Hematopoietic multipotent progenitor cell treated with erythropoietin and hydrocortisone succinate and interleukin-3 and kit ligand, for 17 days (in vitro differentiated cells): ENCODE measurements at places on chromosomes 4 and X.

GRCh38 chrX:39855748-39856129 is 242.0 kb downstream of the BCOR start:
- DNase-seq, result no peak

DNA sequence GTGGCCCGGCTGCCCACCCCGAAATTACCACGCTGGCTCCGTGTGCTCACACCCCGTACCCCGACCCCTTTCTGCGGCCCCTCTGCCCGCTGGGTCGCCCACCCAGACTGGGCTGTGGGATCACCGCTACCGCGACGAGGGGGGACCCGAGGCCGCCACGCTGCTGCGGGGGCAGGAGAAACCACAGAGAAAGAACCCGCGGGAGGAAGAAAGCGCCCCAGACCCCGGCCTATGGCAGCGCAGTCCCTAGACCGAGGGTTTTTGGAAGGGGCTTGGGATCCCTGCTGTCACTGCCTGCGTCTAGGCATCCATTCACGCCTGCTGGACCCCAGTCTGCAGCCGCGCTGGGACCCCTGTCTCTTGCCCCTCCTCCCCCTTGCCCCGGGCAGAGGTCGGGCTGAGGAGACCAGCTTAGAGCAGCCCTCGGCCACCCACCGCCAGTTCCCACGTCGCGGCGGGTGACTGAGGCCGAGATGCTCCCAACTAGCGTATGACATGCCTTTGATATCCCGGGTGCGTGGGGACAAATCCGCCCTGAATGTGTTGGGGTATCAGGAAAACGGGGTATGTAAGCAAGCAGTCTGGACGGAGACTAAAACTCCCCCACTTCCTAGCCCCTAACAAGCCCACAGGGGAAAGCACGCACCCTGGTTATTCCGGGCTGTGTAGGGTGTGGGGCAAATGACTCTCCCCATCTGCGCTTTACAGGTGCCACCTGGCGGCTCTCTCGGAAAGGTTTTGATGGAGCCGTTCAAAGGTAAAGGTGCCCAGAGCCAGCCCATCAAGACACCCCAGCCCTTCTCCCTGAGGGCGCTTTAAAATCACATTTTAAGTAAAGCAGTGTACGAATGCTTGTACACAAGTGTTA is 862 bp upstream of the INPP4B start:
- no peak for DNase-seq

DNA sequence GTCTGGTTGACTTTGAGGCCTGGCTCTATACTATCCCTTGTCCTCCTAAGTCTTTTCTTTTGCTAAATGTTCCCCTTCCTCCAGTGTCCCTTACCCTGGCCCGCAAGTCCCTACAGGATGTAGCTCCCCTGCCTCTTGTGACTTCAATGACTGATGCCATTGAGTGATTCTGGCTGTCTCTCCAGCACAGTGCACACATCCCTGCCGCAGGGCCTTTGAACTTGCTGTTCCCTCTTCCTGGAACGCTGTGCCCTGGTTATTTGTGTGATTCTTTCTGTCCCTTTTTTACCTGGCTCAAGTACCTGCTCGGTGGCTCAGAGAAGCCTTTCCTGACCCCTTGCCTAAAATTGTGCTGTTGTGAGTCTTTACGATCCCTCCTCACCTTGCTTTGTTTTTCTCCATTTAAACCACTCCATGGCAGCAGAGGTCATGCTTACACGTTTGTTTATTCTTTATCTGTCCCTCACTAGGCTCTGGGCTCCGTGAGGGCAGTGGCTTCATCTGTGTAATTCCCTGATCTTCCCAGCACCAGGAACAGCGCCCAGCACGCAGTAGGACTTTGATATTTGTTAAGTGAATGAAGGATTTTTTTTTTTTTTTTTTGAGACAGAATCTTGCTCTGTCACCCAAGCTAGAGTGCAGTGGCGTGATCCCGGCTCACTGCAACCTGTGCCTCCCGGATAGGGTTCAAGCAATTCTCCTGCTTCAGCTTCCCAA is 17.6 kb downstream of the MSX1 start:
- no peak for DNase-seq

DNA sequence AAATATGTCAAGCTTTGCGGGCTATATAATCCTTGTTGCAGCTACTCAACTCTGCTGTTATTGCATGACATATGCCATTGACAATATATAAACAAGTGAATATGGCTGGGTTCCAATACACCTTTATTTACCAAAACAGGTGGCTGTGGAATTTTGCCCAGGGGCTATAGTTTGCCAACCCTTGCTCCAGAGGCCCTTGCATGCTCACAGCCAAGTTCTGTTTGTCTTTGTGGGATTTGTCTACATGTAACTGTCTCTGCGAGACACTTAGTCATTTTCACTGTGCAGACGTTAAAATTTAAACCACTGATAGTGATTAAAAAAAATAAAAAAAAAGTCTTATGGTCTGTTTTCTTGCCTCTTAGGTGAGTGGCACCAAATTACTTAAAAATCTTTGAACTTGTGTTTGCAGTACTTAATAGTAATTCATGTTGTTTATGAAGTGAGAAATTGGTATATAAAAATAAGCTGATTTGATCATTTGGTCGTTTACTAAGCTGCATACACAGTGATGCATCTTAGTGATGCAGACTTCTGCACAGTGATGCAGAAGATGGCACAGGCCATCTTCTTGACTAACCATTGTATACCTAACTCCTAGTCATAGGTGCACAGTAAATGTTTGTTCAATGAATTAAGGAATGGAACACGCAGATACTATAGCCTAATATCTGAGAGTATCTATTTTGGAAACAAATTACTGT is 170.9 kb downstream of the FRMPD4 start:
- DNase-seq, result no peak

DNA sequence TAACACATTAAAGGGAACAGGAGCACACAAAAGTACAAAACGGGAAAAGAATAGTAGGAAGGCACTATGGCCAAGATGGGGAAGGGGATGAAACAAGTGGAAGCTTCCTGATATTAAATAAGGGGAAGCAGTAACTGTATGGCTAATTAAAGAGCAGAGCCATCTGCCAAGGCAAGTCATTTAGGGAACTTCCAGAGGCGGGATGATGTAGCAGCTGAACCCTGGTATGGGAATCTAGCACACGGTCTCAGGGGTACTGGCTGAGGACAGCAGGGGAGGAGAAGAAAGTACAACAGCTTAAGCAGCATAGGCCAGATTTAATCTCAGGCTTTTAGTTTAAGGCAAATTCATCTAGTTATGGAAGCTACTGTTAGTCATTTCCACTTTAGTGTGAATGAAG is 59.1 kb downstream of the IGFBP7 start:
- DNase-seq, result no peak

DNA sequence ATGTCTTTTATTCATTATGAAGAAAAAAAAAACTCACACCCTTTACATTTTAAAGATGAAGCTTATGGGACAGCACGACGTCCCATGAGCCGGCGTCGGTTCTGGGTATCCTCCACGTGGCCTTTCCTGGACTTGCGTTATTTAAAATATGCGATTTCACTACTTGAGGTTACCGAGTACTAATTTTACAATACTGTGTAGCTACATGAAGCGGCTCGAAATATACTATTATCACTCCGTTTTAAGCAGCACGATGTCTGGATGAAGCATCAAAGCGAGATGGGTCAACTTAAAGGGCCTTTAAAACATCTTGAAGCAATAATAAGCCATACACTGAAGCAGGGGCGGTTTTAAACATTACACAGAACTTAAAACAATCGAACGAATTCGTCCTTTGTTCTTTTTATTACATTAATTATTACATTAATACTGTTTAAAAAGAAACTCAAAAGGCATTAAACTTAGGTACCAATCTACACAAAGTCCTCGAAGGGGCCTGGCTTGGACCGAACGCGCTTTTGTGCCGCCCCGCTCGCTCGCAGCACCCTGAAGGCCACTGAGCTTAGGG is 1.4 kb upstream of the KLF3 start:
- peak; percentile 69 for DNase-seq

DNA sequence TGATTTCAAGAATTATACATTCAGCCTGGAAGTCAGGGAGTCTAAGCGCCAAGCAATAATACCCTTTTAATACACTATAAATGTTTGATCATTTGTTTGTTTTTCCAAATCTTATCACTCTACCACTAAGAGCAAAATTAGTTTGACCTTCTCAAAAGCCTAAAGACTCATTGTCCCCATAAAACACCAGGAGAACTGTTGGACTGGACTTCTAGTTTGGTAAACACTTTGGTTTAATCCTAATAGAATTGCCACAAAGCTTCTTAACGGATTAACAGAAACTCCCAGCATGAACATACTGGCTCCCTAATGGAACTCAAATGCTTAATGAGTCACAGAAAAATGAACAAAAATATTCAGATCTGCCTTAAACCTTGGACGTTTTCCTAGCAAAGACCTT is 34.9 kb downstream of the SYTL5 start:
- no peak for DNase-seq

DNA sequence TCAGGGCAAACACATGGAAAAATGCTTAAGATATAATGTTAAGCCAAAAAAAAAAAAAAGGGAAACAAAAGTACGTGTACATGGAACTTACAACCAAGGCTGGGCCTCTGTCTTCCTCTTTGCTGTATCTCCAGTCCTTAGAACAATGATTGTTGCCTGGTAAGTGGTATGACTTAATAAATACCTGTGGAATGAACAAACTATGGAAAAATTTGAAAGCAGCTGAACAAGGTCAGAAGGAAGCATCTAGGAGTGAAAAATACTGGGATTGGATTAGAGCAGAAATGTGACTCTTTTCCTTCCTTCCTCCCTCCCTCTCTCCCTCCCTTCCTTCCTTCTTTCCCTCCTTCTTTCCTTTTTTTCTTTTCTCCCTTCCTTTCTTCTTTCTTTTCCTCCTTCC is 54.2 kb upstream of the SMIM10 start:
- no peak for DNase-seq

DNA sequence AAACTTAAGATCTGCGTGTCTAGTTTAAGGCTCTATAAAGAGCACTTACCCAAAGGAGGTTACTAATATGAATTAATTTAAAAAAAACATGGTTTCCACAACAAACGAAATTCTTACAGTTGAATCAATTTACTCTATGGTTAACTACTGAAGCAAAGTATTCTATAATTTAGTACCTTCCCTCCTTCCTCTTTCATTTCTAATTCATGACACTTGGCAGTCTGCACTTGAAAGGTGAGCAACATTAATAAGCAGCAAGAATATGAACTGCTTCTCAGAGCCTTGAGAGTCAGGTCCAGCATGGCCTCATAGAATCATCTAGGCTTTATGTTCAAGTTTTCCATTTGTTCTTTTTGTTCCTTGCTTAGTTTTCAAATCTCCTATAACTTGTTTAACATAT is 42.7 kb downstream of the TAPT1 start:
- no peak for DNase-seq

DNA sequence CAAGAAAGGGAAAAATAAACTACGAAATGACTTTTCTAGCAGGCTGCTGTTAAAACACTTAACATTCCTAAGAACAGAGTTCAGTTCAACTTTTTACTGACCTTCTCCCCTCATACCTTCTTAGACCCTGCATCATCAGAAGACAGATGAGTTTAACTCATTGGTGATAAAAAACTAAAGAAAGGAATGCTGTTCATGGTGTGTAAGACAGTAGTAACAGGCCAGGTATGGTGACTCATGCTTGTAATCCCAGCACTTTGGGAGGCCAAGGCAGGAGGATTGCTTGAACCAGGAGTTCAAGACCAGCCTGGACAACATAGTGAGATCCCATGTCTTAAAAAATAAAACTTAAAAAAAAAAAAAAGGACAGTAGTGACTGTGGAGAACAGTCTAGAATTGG is 16.2 kb downstream of the RBM47 start:
- no peak for DNase-seq

DNA sequence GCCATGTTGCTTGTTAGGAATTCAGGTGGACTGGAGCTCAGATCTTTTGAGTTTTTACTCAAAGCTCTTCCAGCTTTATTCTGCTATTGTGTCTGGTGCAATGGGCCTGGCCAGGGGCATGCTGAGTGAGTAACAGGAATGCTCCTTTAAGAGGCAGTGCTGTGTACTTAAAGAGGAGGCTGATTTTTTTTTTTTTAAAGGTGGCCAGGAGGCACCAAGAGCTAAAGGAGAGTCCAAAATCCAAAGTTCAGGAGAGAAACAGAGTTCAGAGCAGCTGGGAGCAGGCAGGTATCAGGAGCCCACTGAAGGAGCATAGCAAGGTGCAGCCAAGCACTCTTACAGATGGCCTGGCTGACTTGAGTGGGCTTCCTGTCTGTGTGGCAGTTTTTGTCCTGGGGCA is 178.7 kb downstream of the FMR1NB start:
- no peak for DNase-seq

GRCh38 chr4:4631150-4631549 is 89.3 kb upstream of the STX18 start:
- DNase-seq, result no peak

DNA sequence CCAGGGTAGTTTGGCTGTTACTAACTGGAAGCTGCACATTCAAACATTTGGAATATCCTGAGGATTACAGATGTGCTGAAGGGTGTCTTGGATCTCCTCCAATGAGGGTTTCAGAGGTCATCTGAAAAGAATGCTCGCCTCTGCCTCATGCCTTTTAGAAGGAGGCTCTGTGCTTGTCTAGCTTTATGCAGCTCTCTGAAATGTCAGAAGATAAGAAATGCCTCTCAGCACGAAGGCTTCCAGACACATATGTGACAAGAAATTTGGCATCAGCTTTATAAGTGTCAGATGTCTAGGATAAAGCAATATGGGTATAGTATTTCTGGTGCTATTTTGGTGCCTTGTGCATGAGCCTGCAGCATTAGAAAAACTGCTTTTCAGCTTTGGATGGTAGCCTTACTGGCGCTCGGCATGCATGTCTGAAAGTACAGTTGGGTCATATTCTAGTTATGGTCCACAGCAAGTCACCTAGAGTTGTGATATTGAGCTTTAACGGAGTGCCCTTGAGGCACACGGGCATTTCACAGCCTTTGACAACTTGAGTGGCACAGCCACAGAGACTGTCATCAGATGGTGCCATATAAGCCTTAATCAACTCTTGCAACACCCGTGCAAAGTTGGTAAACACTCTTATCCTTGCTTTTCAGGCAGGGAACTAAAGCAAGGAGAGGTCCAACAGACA is 70.8 kb upstream of the PGRMC2 start:
- DNase-seq, result peak; percentile 57

DNA sequence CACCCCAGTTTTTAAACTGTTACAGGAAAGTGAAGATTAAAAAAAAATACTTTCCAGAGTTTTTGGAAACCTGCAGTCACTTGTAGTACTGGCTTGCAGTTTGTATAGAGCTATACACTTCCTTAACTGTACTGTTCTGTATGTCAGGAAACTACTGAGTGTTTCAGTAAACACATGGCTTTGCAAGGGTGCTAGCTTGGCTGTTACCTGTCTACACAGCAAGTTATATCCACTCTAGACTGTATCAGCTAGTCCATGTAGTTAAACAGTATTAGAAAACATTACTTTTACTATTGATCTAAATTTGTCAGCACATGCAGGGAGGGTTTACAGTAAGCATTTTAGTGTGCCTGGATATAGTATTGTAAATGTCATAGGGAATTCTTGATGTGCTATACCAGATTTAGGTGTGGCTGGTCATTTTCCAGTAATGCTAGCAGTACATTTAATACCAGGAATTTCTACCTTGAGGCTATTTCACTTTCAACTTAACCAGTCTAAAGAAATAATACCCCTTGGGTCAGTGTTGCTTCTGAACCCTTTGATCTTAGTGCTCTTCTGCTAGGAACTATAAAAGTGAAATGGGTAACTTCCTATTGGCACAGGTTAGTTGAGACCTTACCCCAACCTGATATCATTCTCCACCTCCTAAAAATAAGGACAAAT is 192.3 kb upstream of the ANKRD50 start:
- no peak for DNase-seq
